Fibroblast of the aortic adventitia (primary cell): ENCODE measurements at places on chromosomes 3 and 15.

DNA sequence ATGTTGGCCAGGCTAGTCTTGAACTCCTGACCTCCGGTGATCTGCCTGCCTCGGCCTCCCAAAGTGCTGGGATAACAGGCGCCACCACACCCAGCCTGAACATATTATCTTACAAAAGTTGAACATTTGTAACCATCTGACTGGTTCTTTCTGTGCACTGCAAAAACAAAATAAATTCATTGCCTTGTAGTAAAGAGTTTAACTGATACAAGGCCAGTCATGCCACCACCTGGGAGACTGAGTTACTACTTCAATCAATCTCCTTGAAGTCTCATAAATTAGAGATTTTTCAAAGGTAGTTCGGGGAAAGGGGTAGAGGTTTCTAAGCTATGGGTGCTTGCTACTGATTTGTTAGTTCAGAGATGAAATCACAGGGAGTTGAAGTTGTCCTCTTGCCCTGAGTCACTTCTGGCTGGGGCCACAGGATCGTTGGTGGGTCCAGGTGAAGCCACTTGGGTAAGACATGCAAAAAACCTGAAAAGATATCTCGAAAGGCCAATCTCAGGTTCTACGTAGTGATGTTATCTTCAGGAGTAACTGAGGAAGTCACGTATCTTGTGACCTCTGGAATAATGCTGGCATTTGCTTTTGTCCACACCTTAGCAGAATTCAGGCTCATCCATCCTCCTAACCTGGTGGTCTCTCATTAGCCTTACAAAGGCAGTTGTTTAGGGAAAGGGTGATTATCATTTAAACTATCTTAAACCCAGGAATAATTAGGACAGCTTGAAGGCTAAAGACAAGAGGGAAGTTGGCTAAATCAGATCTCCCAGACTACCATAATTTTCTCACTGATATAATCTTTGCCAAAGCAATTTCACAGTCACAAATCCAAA, 33.7 kb downstream of the ZBTB11 start:
- no peak for DNase-seq

GRCh38 chr15:93359425-93360131, 270.6 kb upstream of the RGMA start:
- DNase-seq: no peak

- DNase-seq: peak; percentile 82
These were observed 75.9 kb upstream of the FGF12 start for GRCh38 chr3:192802957-192803899.

GRCh38 chr3:156059950-156060501, 60.4 kb upstream of the KCNAB1 start:
- no peak for DNase-seq

DNA sequence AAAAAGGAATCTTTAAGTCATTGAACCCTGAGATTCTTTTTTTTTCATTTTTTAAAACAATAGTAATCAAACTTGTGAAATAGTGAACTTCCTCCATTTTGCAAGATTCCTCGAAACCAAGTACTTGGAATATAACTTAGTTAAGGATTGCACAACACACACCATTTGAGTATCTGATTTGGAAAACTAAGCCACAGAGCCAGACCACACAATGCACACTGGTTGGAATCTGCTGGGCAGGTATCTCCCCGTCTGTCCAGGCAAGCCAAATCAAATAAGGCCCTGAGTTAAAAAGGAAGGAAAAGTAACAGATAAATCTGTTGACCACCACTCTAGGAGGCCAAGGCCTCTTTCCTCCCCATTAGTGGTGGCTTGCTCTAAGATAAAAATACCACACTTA, 177.5 kb upstream of the ICE2 start:
- peak; percentile 69 for DNase-seq
